Epithelial cell of proximal tubule (primary cell): ENCODE measurements at places on chromosomes 2 and 18.

DNA sequence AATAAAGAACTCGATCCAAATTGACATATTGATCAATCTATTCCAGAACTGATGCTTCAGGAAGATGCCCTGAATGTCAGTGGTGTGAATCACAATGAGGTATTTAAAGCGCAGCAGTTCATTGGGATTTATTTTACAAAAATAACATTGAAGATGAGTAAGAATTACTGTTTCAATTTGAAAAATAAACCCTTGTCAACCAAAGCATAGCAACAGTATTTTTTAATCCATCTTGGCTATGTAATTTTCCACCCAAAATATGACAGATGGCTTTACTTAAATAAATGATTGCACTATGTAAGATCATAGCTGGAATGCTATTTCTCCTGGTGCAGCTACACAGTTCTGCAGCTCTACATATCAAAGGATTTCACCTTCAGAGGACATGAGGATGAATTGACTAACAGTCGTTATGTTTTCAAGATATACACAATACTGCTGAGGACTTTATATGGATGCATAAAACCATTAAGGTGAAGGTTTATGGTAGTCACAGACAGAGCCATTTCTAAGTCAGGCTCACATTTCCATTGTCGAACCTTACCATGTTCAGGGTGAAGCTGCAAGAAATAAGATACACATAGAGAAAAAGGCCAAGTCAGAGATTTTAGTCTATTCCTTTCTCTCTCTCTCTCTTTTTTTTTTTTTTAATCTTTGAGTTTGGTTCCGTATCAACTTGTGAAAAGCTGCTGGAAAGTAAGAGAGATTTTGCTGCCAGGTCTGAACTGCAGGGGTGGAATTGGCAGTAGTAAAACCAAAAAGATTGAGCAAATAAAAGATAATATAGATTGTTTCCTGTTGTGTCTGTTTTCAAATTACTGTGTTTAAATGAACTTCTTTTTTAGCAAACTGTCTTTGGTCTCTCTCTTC is 398.0 kb upstream of the CDH20 start:
- DNase-seq: no peak

DNA sequence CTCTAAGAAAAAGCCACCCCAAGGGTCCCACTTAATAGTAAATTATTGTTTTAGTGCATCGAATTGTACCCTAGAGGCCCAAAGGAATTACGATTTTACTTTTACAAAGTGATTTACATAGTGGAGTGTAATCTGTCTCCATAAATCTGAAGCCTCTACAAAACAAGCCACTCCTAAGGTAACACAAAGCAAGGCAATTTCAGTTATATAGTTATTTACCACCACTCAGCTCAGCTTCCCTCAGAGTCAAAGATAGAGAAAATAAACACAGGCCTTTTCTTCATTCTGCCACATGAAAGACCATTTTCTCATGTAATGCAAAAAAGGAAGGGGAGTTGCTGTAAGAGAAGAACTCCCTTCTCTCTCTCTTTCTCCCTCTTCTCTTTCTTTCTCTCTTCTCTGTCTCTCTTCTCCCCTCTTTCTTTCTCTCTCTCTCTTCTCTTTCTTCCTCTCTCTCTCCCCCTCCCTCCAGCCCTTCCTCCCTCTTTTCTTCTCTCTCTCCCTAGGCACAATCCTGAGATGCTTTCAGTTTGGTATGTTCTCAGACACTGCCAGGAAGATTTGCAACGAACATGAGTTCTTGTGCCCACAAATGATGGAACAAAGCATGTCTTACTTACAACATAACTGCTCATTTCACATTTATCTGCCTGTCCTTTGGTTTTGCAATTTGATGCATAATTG is 264.5 kb downstream of the BCL2 start:
- no peak for DNase-seq

- no peak for DNase-seq
Measured at GRCh38 chr2:12305931-12306330, 410.8 kb upstream of the TRIB2 start.

DNA sequence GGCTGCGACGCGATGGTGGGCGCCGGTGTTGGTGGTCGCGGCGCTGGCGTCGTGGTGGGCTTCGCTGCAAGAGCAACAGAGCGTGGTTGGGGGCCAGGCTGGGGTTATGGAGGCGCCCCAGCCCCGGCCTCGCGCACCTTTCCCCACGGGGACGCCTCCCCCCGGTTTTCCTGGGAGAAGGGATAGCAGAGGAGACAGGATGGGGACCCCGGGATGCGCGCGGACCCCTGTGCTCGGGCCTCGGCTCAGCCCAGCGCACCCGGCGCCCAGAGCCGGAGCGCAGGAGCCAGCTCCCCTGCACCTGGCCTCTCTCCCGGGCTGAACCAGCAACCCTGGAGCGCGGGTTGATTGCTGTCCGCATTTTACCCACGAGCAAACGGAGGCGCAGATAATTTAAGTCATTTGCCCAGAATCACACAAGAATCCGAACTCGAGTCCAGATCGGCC is 1.0 kb downstream of the CD8A start:
- DNase-seq: no peak

DNA sequence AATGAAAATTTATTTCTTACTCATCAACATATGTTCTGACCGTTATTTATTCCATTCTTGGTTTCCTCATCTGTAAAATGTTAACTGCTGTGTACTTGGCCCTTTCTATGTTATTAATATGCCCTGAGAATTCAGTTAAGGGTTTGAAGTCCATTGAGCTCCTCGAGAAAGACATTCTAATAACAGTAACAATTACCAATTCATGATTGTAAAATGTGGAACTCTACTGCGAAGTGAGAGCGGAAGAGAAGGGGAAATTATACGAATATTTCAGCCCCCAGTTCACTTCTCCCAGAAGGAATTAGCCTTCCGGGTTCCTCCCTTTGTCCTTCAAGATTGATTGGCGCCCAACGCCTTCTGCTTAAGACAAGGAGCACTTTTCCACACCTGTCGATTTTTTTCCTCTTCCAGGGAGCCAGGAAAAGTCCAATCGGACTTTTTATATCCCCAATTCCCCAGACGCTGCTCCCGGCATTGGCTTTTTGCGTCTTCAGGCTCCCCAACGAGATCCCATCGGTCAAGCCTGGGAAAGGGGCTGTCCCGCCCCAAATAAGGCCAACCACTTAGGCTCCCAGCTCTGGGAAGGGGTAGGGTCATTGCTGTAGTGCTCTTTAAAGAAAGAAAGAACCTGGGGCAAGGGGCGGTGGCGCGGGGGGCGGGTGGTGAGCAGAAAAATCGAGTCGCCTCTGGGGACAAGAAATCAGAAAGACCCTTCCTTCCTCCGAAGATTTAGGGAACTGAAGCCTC is 1.6 kb downstream of the DSC2 start:
- DNase-seq: no peak

DNA sequence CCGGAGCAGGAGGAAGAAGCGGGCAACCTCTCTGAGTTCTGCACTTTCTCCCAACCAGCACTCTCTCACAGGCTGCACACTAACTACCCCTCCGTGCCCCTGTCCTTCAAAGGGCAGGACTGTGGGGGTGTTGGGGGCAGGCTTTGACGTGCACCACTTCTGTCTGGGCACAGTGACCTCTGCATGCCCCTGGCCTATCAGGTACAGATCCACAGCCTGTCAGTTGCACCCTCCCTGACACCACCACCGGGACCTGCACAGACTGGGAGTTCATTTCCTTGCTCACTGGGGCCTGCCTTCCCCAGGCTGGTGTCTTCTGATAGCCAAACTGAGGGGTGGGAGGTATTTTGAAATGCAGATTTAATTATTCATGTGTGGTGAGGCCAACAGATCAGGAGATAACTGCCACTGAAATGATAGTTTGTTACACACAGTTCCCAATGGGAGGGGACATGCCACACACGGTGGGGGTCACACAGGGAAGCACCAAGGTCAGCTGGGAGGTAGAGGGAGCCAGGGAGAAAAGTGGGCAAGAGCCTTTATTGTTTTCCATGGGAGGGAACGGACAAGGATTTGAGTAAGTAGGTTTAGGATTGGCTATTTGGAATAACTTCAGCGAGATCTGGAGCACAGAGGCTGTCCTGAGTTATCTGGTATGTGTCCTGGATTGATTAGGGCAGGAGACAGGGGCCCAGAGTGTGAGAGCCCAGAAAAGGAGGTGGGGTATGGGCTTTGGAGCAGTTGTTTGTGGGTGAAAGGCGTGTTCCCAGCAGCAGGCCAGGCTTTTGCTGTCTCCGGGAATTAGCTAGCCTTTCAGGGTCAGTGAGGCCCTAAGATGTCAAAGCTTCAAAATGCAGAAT is 251.6 kb downstream of the AFF3 start:
- DNase-seq: no peak

- no peak for DNase-seq
Measured at GRCh38 chr2:235613649-235614048, 119.8 kb downstream of the AGAP1 start.

DNA sequence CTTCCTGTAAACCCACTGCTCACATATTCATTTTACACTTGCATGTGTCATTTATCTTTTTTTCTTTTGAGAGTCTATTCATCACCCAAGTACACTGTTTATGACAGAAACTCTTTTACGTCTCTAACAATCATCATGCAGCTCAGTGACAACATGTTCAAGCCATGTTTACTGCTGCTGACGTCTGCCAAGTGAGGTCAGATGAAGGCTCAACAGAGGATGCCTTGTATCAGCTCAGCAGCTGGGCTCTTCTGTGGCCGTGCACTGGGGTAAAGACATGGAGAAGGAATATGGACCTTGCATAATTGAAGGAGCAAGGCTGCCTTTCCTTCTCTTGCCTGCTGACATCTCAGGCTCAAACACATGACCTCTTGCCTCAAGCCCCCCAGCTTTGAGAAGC is 99.6 kb downstream of the ADD2 start:
- DNase-seq: no peak

GRCh38 chr2:224195925-224196571 is 157.0 kb upstream of the SERPINE2 start:
- no peak for DNase-seq

- DNase-seq: no peak
Measured at GRCh38 chr2:106156305-106157296, 37.5 kb downstream of the UXS1 start.

DNA sequence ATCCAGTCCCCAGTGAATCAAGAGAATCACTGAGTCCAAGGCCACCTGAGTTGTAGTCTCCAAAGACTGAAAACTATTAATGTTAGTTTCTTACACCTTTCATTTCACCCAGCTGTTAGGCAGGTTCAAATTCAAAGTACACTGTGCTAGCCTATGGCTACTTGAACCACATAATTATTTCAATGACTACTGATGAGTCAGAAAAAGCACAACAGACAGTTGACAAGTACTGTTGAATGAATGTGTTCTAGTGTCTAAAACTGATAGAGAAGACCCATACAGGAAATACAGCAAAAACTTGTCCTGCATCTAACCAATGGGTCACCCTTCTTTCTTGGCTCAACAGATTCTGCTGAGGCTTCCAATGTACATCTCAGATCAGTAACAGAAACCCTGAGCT is 160.9 kb downstream of the MYO5B start:
- DNase-seq: no peak

DNA sequence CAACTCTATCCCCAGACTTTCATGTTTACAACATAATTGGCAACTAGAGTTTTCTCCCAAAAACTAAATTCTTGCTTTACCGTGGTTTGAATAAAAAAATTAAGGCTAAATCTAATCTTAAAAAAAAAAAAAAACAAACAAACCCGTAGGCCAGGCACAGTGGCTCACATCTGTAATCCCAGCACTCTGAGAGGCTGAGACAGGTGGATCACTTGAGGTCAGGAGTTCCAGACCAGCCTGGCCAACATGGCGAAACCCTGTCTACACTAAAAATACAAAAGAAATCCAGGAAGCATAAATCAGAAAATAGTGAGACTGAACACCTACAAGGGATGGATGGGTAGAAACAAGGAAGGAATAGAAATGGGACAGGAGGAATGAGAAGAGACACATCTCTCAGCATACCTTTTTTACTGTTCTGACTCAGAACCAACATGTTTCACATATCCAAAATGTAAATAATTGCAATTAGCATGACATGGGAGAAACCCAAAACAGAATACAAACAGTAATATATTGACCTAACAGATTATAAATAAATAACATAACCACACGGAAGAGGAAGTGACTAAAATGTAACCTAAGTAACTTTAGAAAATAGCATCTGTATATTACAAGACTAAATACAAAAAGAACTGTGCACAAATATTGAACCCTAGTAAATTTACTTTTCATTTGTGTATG is 17.5 kb downstream of the MGAT4A start:
- DNase-seq: no peak

GRCh38 chr2:10940596-10940995 is 28.9 kb downstream of the KCNF1 start:
- DNase-seq: no peak

DNA sequence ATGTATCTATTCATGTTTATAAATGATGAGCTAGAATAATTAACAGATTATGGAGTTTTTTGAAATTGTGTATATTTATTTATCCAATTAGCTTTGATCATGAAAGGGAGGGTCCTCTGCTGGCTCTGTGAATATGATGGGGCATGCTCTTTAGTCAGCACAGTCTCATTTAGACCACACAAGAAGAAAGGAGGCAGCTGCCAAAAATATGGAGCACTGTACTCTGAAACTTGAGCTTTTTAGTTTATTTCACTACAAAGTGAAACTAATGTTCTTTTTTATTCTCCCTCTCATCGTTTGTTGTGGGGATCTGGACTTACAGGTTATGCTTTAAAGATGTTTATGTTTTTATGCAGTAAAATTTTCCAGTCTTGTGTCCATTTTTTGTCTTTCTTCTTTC is 266.9 kb upstream of the GULP1 start:
- DNase-seq: no peak

GRCh38 chr2:200456567-200456966 is 53.3 kb downstream of the KCTD18 start:
- no peak for DNase-seq

DNA sequence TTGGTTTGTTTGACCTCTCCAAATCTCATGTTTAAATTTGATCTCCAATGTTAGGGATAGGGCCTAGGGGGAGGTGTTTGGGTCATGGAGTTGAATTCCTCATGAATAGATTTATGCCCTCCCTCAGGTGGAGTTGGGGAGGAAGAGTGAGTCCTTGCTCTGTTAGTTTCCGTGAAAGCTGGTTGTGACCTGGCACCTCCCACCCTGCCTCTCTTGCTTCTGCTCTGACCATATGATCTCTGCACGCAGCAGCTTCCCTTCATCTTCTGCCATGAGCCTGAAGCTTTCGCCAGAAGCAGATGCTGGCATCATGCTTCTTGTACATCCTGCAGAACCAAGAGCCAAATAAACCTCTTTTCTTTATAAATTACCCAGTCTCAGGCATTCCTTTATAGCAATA is 231.6 kb upstream of the ERBB4 start:
- DNase-seq: no peak
